ENCODE measurements at places on chromosomes 1 and 21. TPM values are rescaled to one million over a fixed set of nuclear protein-coding genes. Genes with fewer than 3 reads are reported as not detected.
A peak's percentile ranks its signal among the peaks of the same experiment; 100 is the strongest.

DNA sequence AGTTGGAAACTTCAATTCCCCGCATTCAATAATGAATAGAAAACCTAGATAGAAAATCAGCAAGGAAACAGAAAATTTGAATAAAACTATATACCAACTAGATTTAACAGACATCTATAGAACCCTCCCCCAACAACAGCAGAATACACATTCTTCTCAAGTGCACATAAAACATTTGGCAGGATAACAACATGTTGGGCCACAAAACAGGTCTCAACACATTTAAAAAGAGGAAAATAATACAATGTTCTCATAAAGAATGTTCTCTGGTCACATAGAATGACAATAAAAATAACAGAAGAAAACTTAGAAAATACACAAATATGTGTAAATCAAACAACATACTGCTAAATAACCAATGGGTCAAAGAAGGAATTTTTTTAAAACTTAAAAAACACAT is 24.9 kb downstream of the ITGB3BP start:
- DNase-seq: no peak

DNA sequence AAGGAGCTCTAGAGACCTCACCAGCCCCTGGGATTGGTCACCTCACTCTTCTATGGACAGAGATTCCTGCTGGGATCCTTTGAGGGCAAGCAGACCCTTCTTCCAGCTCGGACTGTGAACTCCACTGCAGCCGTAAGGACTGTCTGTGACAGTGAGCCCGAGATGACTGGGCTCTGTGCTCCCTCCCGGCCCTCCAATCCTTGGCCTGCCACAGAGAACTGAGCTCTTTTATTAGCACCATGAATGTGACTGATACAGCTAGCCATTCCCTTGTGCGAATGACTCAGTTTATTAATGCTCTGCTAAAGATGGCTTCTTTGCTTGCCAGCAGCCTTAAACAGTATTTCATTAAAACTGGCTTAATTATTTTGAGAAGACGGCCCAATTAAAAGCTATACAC is 194.6 kb upstream of the LMO4 start:
- DNase-seq: no peak

GRCh38 chr1:20086800-20087199 is 16.8 kb downstream of the PLA2G5 start:
- DNase-seq: no peak

The PEAR1 gene
- 8.8 TPM for total RNA-seq

- DNase-seq: no peak
Measured at GRCh38 chr1:31234123-31234708, 5.5 kb downstream of the NKAIN1 start.

The NBPF10 gene
- total RNA-seq: 2.2 TPM

DNA sequence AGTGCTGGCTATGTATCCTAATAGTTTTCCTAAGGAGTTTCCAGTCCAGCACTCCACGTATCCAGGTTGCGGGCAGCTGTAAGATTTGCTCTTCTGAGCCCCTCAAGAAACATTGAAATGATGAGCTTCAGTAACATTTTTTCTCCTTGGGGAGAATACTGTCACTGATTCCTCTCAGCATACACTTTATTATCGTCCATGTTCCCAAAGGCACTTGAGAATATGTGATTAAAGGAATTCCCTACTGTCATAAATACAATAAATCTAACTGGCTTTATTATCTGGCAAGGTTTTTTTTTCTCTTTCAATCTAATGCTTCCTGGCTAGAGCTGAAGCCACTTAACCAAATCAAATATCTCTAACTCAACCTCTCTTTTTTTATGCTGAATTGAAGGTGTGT is 359.2 kb upstream of the PKN2 start:
- DNase-seq: no peak

The POLR3GL gene
- total RNA-seq: 16.7 TPM

DNA sequence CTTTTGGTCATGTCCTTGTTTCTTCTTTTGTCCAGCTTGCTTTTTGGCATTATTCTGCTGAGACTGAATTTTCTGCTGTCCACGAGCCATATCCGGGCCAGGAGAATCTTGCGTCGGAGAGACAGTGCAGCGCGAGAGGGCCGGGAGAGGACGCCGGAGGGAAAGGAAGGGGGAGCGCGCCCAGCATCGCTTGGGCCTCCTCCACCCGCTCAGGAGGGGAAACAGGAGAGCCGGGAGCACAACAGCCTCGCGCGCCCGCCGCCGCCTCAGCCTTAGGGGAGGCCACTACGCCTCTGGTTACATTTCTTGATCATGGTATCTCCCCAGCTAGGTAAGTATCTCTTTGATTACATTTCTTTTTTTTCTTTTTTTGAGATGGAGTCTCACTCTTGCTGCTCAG is 7.4 kb upstream of the DEGS1 start:
- DNase-seq: peak; percentile 43

DNA sequence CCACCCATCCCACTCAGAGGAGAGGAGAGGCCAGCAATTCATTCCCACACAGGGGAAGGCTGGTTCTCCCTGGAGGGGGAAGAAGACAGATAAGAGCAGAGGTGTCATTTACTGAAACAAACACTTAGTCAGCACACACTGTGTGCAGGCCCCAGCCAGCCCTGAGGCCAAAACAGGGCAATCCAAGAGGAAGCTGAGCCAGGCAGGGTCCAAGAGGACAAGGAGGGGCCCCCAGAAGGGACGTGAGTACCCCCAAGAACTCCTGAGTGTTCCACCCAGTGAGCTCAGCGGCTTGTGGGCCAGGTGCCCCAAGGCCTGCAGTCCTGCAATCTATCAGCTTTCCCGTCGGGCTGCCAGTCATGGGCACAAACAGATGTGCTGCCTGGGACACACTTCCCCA is 15.8 kb downstream of the ADGRB2 start:
- DNase-seq: no peak

Measured in ovary (tissue), 10 donors.